Dermis lymphatic vessel endothelial cell (primary cell): ENCODE measurements at places on chromosomes 16 and 17. TPM values are rescaled to one million over a fixed set of nuclear protein-coding genes. Genes with fewer than 3 reads are reported as not detected.

SLC12A3 gene
- total RNA-seq, result 0.09 TPM in 1 of 2 replicates, not detected in the other

GDPD3 gene
- total RNA-seq, result 0.86 and 1.2 TPM in 2 replicates

KRT36 gene
- total RNA-seq, result 0.22 and 0.34 TPM in 2 replicates

NEUROD2 gene
- total RNA-seq, result not detected in 2 replicates

SLC5A2 gene
- total RNA-seq, result 0.11 TPM in 1 of 2 replicates, not detected in the other

COG8 gene
- total RNA-seq, result 21.3 and 28.6 TPM in 2 replicates

TLCD2 gene
- 1.6 and 3.4 TPM in 2 replicates for total RNA-seq

GPRC5B gene
- 37.6 and 55.0 TPM in 2 replicates for total RNA-seq

LHX1 gene
- total RNA-seq, result not detected in 2 replicates

CACNG4 gene
- total RNA-seq, result not detected in 2 replicates

KCNJ2 gene
- total RNA-seq, result 0.34 and 0.43 TPM in 2 replicates

SYCE1L gene
- 2.8 and 2.9 TPM in 2 replicates for total RNA-seq

KRTAP4-1 gene
- total RNA-seq, result not detected in 2 replicates

PLA2G10 gene
- total RNA-seq, result not detected in 2 replicates

KRT20 gene
- total RNA-seq, result not detected in 2 replicates

CES5A gene
- total RNA-seq, result not detected in 2 replicates

CBX8 gene
- 1.8 and 2.7 TPM in 2 replicates for total RNA-seq

RASL10B gene
- 0.11 and 0.26 TPM in 2 replicates for total RNA-seq

RCVRN gene
- total RNA-seq, result not detected in 2 replicates

CALCOCO2 gene
- total RNA-seq, result 38.7 and 50.8 TPM in 2 replicates

LRRC75A gene
- 0.77 and 2.0 TPM in 2 replicates for total RNA-seq

ARHGDIG gene
- not detected in 2 replicates for total RNA-seq

FBXO39 gene
- total RNA-seq, result 14.4 and 24.9 TPM in 2 replicates

HIGD1B gene
- not detected in 2 replicates for total RNA-seq

TP53TG3F gene
- not detected in 2 replicates for total RNA-seq

KRT16 gene
- not detected in 2 replicates for total RNA-seq

MT1F gene
- total RNA-seq, result 0.22 and 0.34 TPM in 2 replicates

YPEL3 gene
- 22.9 and 26.1 TPM in 2 replicates for total RNA-seq

KCNJ18 gene
- not detected in 2 replicates for total RNA-seq

TBC1D3I gene
- 0.11 TPM in 1 of 2 replicates, not detected in the other for total RNA-seq

ZNF750 gene
- under 0.01 and 0.11 TPM in 2 replicates for total RNA-seq
